ENCODE measurements at places on chromosomes 3 and 15. TPM values are rescaled to one million over a fixed set of nuclear protein-coding genes. Genes with fewer than 3 reads are reported as not detected.

Gene EPHA6
- not detected for total RNA-seq

DNA sequence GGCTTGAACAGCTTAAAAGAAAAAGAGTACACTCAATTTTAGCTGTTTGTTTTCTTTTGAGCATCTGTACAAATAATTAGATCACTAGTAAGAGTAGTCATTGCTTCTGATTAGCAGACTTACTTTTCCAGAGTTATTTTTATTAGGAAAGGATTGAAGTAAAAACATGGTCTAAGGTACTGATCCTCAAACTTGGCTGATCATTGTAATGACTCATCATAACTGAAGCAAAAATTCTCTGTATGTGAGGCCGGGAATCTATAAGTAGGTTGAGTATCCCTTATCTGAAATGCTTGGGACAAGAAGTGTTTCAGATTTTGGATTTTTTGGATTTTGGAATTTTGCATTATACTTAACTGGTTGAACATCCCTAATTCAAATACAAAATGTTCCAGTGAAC, 12.4 kb downstream of the NMD3 start:
- no peak for DNase-seq

Gene TM2D3
- 62.4 TPM for total RNA-seq

Gene CADM2
- not detected for total RNA-seq

- DNase-seq, result no peak
Measured at GRCh38 chr15:37079726-37080125, 20.6 kb downstream of the MEIS2 start.

DNA sequence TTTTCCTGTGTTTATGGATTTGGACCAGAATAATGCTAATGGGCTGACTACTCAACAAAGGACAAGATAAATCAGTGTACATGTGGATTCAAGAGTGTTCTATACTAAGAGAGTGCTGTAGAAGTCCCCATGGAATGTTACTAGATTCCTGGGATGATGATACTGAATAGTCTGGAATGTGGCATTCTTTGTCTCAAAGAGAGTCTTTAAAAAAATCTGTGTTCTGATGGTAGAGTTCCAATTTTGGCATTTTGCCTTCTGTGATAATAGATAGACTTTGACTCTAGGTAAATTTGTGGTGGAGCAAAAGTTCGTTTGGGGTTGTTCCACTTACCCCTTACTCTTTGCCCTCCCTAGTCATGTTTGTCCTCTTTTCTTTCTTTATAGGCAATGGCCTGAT, 43.7 kb downstream of the NMD3 start:
- DNase-seq, result no peak

DNA sequence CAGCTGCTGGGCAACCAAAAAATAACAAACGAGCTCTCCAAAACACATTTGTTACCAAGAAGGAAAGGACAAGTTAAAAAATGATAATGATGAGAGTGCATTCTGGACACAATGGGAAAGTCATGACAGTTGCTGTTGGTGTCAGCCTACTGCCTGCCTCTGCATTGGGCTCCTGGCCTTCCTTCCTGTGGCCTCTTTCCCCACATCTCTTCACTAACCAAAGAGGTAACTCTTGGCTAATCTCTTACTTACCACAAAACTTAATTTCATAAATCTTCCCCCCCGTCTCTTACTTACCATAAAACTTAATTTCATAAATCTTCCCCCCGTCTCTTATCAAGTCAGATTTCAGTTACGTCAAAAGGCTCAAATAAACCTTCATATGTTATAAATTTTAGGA, 58.6 kb downstream of the AGTR1 start:
- no peak for DNase-seq

Gene IL17RC
- 0.64 TPM for total RNA-seq

DNA sequence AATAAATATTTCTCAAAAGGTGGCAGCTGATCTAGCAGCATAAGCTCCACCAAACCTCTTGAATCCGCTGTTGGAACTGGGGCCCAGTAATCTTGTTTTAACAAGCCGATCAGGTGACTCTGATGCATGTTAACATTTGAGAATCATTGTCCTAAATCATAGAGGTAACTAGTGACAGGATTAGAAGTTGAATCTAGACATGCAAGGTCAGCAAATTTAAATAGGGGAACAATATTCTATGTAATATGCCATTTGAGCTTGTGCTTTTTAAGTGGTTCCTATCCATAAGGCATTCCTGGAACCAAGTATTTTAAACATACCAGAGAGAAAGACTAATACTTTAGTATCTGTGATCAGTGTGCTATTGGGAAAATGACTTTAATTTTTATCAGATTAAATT, 412.8 kb downstream of the PYDC2 start:
- no peak for DNase-seq

DNA sequence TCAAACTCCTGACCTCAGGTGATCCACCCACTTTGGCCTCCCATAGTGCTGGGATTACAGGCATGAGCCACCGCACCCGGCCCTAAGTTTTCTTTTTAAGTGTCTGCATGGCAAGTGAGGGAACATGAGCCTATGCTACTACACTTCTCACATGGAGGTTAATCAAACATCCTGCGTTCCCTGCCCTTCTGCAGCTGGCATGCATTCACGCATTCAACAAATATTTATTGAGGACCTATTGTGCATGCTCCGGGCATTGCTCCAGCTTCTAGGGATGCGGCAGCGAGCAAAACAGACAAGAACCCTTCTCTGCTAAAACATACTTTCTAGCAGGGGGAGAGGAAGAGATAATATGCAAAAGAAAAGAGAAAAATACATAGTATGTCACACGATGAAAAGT, 42.6 kb upstream of the ACKR4 start:
- no peak for DNase-seq

GRCh38 chr3:94036909-94037507, 8.6 kb upstream of the STX19 start:
- no peak for DNase-seq

Gene GP9
- not detected for total RNA-seq

GRCh38 chr15:67100801-67101581, 35.6 kb downstream of the SMAD3 start:
- DNase-seq, result peak; percentile 50

Gene SLMAP
- 64.0 TPM for total RNA-seq

- no peak for DNase-seq
Measured at GRCh38 chr3:83461411-83461810, 1497.4 kb upstream of the CADM2 start.

DNA sequence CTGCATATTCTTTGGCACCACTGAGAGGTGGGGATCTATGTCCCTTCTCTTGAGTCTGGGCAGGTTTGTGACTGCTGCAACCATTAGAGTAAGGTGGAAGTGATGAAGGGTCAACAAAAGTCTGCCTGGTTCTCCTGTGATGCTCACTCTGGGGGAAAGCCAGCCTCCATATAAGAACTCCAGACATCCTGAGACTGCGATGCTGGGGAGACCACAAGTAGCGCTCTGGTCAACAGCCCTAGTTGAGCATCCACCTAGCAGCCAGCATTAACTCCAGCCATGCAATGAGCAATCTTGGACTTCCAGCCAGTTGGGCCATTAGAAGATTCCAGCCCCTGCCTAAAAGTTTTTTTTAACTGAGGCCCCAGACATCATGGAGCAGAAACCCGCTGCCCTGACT, 62.8 kb downstream of the SCN11A start:
- DNase-seq, result no peak

GRCh38 chr3:67011414-67012131, 13.5 kb downstream of the KBTBD8 start:
- no peak for DNase-seq

Gene SSR3
- 149 TPM for total RNA-seq

- no peak for DNase-seq
Measured at GRCh38 chr3:72042397-72043203, 257.7 kb upstream of the PROK2 start.

DNA sequence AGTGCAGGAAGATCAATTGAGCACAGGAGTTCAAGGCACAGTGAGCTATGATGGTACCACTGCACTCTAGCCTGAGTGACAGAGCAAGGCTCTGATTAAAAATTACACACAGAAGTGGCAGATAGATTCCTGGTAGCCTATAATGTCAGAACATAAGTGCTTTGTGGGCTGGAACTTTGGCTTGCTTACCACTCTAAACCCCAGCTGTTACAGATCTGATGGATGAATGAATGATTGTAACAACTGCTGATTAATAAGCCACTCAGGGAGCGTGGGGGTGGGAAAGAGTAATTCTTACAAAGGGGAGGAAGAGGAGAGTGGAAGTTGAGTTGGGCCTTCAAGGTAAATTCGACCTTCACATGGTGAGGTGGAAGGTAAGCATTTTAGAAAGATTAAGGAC, 40.9 kb upstream of the PTPN23 start:
- DNase-seq, result no peak

DNA sequence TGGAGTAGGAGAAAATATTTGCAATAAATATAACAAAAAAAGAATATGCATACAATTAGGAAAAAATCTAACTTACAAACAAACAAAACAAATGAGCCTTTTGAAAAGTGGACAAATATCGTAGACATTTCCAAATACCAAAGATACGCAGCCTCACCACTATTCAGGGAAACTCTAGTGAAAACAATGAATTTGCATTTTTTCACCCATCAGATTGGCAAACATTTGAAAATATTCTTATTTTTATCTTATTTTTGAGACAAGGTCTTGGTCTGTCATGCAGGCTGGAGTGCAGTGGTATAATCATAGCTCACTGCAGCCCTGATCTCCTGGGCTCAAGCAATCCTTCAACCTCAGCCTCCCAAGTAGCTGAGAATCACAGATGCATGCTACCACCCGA, 15.5 kb downstream of the AP3S2 start:
- no peak for DNase-seq

- DNase-seq, result no peak
Measured at GRCh38 chr3:150370122-150370602, 37.9 kb upstream of the TSC22D2 start.

Gene MEX3B
- total RNA-seq, result 0.59 TPM

DNA sequence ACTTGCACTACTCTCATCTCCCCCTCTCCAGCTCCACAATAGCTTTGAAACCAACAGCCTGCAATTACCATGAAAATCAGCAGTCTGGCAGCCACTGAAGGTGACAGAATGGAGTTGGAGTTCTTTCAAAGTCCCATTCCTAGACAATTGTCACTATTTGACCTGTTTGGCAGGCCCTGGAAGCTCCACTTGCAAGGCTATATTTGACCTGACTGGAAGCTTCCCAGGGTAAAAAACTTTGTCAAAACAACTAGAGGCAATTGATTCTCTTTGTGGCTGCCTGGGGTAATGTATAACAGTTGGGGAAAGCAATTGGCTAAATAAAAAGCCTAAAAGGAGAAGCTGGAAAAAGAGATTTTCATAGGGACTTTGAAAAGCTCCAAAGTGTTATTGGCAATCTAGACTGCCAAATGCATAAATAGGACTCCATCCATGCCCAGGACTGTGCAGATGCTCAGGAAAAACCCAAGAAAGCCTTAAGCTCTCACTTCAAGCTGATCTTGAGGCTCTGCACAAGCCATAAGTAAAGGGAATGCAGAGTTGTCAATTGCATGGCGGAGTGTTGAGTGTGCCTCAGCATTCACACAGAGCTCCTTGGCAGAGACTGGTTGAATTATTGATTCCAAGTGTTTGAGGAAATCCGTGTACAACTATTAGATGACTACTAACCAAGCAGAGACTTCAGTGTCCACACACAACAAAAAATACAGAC, 18.3 kb downstream of the GREM1 start:
- DNase-seq, result no peak

Gene UPK1B
- total RNA-seq, result not detected

Gene GOLGA8T
- not detected for total RNA-seq

- DNase-seq, result peak; percentile 74
Measured at GRCh38 chr15:75201616-75202250, at the start of gene C15orf39. Gene C15orf39, plus strand, starts transcription at chr15:75201882. Its CDS starts 4,167 bp downstream, at chr15:75206049.

GRCh38 chr15:56356616-56357015, 8.6 kb upstream of the TEX9 start:
- DNase-seq, result no peak

- DNase-seq, result no peak
Measured at GRCh38 chr3:15539066-15539465, 17.6 kb upstream of the COLQ start.

Gene DGKG
- 1.4 TPM for total RNA-seq

DNA sequence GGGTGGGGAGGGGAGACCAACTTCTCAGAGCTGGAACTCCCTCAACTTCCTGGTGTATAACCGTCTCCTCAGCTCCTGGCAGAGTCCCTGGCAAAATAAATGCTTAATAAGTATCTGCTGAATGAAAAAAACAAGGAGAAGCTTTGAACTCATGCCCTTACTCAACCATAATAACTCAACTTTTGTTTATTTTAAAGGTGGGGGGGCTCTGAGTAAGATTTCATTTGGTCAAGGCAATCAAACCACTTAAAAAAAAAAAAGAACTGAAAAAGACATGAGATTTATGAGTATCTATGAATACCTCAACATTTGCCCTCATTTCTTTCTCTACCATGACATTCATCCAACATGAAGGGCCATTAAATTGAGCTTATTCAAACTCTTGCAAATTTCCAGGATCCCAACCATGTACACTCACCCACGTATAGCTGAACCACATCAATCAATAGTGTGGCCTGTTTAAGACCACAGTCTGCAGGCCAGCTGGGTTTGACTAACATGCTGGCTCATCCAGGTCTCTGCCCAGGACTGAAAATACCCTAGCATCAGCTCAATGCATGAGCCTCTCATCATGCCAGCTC, 157.9 kb downstream of the FOXP1 start:
- DNase-seq, result no peak

GRCh38 chr15:69403594-69403993, 10.6 kb upstream of the KIF23 start:
- DNase-seq, result no peak

Gene ZNF80
- 0.22 TPM for total RNA-seq

DNA sequence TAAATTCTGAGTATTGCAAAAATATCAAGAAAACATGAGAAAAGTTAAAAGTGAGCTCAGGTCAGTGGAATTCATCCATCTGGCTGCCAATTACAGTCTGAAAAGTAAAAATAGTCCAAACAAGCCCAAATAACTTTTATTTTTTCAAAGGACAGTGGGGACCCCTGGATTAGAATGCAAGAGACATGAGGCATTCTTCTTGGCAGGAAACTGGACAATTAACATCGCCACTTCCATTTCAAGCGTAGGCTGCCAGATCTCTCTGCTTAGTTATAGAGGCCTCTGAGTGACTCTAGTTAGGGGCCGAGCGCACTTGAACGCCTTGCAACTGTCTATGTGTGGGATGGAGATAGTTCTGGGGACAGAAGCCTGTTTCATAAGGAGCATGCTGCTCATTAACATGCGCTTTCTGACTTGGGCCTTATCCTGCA, 189.1 kb downstream of the GHSR start:
- no peak for DNase-seq

GRCh38 chr3:148911173-148911572, 46.1 kb downstream of the CPA3 start:
- no peak for DNase-seq
